ENCODE measurements at places on chromosomes 6 and 20.

- DNase-seq = no peak
Measured at GRCh38 chr6:37081042-37081607, 75.7 kb downstream of the FGD2 start.

DNA sequence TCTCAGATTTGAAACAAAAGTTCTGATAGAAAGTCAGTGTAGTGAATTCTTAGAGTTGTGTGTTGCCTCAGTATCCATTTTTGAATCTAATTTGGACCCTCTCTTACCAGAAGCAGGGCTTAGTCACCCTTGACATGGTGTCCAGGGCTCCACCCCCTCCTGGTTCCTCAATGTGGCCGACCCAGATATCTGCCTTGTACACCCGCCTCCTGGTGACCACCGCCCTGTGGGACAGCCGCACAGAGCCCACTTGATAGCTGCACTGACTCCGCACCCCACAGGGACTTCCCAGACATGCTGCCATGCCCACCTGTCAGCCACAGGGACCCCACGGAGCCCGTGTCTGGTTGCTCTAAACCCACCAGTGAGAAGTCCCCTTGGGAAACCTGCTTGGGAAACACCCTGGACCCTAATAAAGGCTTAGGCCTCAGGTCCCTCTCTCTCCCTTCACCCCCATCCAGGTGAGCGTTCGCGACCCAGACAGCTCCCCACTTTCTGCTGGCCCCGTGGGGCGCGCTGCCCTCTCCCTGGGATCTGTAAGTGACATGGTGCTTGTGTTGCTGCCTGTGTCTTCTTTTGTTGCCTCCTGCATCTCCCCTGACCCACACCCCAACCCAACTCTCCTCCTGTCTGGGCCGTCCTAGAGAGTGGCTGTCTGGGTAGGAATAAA, 47.2 kb upstream of the SYNDIG1 start:
- DNase-seq = no peak

DNA sequence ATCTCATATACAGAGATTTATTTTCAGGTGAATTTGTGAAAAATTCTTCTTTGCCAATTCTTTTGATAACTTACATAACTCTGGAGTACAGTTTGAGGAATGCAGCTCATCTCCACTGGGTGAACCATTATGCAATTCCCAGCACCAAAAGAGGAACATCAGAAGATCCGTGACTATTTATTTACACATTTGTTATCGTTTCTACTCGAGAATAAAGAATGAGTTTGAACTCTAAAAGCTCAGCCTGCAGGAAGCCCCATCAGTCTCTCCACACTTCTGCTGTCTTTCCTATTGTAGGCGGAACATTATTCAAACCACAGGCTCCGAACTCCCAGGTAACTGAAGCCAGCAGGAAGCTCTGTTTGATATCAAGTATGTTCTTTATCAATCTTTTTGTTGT, 95.9 kb upstream of the IFNGR1 start:
- DNase-seq = no peak

GRCh38 chr6:46736906-46737305, 1.7 kb upstream of the PLA2G7 start:
- no peak for DNase-seq

DNA sequence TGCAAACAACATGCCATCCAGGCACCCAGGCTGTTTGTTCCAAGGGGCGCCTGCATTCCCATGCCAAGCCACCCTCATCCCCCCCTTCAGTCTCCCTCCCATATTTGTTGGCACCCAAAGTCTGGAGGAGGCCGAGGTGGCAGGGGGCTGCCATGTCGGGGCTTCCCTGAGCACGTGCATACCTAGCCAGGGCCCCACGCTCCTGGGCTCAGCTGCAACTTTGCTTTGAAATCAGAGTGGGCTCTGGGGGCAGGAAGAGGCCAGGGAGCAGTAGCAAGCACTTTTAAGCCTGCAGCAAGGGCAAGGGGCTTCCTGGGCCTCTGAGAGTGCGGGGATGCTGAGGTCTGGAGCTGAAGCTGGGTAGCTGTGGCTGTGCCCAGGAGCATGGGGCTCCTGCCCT, 655.9 kb upstream of the EYS start:
- no peak for DNase-seq

DNA sequence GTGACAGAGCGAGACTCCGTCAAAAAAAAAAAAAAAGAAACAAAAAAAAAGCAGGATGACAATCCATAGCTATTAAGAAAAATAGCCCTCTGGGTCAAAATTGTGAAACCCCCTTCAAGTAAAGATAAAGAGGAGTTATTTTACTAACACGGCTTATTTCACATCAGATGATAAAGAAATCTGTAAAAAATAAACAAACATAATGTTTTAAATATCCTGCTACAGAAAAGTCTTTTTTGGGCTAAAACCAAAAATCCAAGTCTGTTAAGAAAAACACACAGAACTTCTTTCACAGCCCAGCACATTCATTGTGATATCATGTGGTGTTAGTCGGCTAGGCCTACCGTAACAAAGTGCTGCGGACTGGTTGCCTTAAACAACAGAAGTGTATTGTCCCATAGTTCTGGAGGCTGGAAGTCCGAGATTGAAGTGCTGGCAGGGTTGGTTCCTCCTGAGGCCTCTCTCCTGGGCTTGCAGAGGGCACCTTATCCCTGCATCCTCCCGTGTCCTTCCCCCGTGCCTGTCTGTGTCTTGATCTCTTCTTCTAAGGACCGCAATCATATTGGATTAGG, 239.2 kb upstream of the TAB2 start:
- no peak for DNase-seq

GRCh38 chr6:154921482-154921881, 73.6 kb upstream of the TIAM2 start:
- DNase-seq = no peak

- DNase-seq = no peak
Measured at GRCh38 chr6:152130441-152130840, 323.0 kb downstream of the ESR1 start.

- DNase-seq = no peak
Measured at GRCh38 chr6:84967389-84967788, 203.0 kb upstream of the TBX18 start.

GRCh38 chr20:9503526-9504245, 10.7 kb upstream of the LAMP5 start:
- no peak for DNase-seq

DNA sequence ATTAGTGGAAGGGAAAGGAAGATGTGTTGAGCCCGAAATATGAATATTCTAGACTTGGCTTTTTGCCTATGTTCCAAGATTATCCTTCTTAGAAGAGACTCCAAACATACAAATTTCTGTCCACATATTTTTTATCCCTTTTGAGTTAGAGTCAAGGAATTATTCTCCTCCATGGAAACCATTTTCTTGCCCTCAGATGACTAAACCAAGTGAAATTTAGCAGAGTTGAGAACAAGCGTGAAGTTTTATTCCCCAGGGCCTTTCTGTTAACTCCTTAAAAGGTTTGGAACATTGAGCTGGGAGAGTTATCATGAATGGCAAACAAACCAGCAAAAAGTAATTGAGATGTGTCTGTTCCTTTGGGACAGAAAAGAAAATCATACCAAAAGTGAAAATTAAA, 286.1 kb upstream of the PLCB4 start:
- no peak for DNase-seq

DNA sequence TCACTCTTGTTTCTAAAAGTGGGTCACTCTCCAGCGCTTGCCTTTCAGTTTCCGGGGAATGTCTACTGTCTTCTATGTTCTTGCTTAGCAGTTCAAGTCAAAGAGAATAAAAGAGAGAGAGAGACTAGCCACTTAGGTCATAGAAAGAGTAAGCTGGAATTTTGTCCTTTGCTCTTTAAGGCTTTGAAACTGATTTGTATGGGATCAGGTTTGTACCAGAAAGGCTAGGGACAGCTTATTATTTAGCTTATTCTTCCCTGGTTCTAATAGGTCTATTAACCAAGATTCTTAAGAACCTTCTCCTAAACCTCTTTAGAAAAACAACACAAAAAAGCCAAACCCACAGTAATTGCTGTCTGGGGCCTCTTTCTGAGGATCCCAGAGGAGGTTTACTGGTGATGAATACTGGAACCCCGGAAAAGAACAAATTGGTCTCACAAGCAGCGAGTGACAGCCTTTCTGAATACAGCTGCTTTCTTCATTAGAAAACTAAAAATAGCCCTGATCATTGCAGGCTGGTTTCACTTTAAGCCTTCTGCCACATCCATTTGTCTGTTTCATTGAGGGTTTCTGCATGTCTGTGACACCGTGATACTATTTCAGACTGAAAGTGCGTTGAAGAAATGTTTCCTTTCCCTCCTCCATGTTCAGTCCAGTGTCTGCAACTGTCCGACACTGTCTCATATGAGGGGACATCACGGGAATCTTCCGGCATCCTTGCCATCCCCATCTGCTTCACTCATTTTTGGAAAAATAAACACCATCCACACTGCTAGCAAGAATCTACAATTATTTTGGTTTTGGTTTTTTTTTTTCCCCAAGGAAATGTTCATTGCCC, 75.1 kb upstream of the ATXN1 start:
- no peak for DNase-seq

GRCh38 chr6:2193931-2194330, 51.5 kb downstream of the GMDS start:
- DNase-seq = no peak

GRCh38 chr6:51675020-51675921, 412.1 kb downstream of the PKHD1 start:
- no peak for DNase-seq

GRCh38 chr6:30207619-30208295, 5.4 kb downstream of the TRIM26 start:
- no peak for DNase-seq

DNA sequence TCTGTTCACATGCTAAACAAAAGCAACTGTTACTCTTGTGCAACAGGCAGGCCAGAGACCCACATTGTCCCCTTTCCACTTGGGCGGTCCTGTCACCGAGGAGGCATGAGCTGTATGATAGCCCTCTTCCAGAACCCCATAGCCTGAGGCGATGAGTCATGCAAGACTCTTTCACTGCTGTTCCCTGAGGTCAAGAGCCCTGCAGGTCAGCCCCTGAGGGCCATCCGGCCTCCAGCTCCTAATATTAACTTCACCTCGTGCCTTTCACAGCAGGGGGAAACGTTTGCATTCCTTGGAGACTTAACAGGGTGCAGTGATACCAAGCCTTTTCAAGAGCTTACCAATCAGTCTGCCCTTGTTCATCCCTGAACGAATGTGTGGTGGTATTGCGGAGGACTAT, 253.3 kb upstream of the ECI2 start:
- DNase-seq = no peak

DNA sequence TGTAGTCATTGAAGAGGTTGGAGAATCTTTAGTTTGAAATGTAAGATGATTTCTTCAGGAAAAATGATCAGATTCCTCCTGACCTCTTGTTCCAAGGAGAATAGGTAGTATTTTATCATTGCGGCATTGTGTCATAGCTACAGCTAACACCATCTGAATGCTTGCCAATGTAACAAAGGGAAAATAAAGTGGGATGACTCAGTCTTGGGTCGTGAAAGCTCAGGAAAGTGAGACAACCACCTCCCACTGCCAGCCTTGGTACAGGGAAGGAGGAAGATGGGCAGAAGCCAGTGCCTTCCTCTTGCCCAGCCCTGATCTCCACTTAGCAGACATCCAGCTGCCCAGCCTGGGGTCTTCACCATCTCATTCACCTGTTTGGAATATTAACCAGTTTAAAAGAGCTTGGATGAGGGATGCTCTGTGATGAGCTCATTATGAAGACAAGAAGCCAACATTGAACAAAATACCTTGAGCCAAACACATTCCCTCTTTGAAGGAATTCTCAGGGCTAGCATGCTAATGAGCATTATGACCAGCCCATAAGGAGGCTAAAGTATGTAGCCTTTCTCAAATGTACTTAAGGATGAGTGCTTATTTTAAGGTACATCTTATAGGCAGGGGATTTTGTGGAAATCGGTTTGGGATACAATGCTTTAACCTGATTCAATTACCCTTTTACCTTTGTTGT, 40.0 kb upstream of the APCDD1L start:
- no peak for DNase-seq

DNA sequence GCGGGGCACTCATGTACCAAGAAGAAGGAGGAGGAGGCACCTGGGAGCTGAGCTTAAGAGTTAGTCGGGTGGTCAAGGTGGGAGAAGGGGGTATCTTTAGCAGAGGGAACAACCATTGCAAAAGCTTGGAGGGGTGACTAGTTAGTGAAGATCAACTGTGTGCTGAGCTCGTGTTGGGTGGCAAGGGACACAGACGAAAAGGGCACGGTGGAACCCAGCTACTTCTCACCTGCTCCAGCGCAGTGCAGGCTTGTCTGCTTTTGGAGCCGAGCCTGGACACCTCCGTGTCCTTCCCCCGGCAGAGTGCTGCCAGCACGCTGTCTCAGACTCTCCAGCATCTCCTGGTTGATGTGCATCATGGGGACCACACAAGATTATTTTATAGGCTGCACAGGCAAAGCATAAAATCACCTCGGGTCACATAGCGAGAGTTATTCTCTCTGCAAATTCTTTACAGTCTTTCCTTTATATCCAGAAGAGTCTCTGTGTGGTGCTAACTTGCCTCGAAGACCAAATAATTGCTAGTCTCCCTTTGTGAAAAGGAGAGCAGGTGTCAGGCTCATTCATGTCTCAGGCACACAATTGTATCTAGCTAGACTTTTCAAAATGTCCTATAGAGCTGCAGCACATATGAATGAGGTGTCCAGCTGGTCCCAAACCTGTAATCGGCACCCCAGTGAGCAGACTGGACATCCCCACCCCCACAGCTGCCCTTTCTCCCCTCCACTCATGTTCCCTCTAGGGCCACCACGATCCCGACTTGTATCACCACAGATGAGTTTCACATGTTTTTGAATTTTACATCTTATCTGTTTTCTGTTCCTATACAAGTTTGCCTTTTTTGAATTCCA, 123.4 kb downstream of the CEBPB start:
- DNase-seq = no peak

DNA sequence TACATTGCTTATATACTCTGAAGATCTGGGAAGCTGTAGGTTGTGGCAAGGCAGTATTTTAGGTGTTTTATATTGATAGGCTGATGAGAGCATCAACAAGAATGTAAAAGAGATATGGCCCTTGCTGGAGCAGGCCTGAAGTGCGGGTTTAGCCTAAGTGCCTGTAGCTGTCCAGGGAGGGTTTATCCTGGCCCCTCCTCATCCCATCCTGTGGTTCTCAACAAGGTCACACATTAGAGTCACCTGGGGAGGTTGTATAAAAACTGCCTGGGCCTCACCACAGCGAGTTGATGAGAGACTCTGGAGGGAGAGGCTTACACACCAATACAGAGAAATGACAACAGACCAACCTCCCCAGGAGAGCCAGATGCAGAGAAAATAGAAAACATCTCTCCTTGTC, 48.4 kb downstream of the LYRM2 start:
- DNase-seq = no peak

DNA sequence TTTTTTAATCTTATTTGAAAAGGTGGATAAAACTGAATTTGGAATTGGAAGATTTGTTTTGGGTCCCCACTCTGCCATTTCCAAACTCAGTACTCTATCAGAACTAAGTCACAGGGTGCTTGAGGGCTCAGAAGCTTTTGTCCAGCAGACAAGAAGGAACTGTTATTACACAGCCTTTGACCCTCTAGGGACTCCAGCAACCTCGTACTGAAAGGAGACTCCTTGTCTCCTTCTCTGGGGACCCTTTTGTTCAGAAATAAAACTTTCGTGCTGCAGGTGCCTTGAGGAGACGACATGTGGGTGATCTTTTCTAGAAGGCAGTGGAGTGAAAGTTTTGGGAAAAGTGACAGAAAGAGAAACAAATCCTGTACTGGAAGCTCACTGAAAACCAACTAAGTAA, 7.4 kb upstream of the POLR1H start:
- no peak for DNase-seq
